Dorsolateral prefrontal cortex (tissue), 122 donors: ENCODE measurements at places on chromosomes 16 and 17.

- DNase-seq: no peak
Observed at GRCh38 chr16:1258906-1259759, 3.3 kb downstream of the TPSD1 start.

GRCh38 chr16:1610899-1611632 is 806 bp downstream of the IFT140 start:
- no peak for DNase-seq

GRCh38 chr17:32161029-32161428 is 18.7 kb downstream of the RHOT1 start:
- no peak for DNase-seq

DNA sequence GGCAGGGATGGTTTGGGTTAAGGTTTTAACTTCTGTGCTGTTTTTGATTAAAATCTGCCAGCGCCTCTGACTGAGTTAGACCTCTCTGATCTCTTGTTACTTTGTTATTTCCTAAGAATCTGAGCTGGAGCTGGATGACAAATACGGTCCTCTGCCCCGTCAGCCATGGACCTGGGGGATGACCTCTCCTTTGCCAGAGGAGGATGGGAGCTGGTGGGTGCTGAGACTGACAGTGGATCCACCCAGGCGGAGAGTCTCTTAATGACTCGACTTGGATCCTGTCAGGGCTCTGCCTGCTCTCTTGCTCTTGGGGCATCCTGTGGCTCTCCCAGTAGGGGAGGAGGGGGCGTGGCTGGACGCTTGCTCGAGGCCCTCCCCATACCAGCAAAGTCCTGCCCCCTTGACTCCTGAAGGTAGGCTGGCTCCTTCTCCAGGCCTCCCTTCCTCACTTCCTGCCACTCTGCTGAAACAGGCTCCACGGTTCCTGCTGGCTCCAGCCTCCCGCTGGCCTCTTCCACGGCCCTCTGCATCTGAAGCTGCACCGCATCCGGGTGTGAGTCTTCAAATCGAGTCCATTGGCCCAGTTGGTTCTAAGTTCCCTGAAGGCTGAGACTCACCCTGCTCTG is 24.8 kb upstream of the MAP3K14 start:
- no peak for DNase-seq

GRCh38 chr17:40326832-40327199 is 17.8 kb downstream of the RARA start:
- DNase-seq: no peak

DNA sequence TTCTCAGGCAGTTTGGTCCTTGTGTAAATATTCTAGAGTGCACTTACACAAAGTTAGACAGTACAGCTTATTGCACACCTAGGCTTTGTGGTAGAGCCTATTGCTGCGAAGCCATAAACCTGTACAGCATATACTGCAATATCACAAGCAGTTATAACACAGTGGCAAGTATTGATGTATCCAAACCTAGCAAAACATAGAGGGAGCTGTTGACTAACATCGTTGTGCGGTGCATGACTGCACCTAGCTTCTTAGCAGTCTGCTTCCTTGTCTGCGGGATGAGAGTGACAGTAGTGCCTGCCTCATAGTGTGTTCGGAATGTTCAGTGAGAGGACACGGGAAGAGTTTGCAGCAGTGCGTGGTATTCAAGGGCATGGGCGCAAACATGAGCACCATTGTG is 78.9 kb downstream of the MPRIP start:
- DNase-seq: no peak

DNA sequence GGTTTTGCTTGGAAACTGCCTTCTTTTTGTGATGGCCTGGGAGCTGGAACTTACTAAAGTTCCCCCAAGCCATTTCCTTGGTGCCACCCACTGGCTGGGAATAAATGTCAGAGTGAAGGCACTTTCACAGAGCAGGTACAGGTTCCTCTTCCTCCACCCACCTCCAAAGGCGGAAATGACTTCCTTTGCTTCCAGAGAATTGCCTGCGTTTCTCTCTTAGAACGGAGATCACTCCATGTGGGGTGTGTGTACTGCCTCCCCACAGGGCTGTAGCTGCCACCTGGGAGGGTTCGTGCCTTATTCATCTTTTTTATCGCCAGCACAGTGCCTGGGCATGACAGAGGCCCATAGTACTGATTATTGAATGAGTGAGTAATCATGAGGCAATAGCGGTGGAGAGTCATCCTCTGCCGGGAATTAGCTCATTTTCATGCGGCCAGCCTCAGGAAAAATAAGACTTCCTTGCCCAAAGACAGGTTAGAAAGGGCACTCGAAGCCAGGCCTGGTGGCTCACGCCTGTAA is 32.2 kb upstream of the HAS3 start:
- no peak for DNase-seq

GRCh38 chr16:65675161-65675560 is 553.3 kb upstream of the CDH11 start:
- no peak for DNase-seq
